ENCODE measurements at places on chromosomes 4 and X. TPM values are rescaled to one million over a fixed set of nuclear protein-coding genes. Genes with fewer than 3 reads are reported as not detected.

Gene CCKAR
- not detected for total RNA-seq

Gene ZNF141
- 0.17 TPM for total RNA-seq

GRCh38 chr4:52711272-52711671 lies 40.0 kb downstream of the ERVMER34-1 start:
- H3K27me3 ChIP-seq, result no peaks in the 10 kb centered on the region
- H3K27ac ChIP-seq, result peak overlapping the region; percentile 8
- H3K4me1 ChIP-seq, result peaks cover 29% of the 10 kb centered on the region

GRCh38 chr4:41665636-41666207 lies 82.8 kb downstream of the PHOX2B start:
- H3K4me1 ChIP-seq, result no peaks in the 10 kb centered on the region
- no peaks in the 10 kb centered on the region for H3K27me3 ChIP-seq
- no peaks in the 10 kb centered on the region for H3K36me3 ChIP-seq

GRCh38 chr4:126592088-126592487 lies 1040.7 kb upstream of the INTU start:
- H3K36me3 ChIP-seq, result no peaks in the 10 kb centered on the region
- no peak overlapping the region for H3K27ac ChIP-seq
- no peak for DNase-seq
- no peaks in the 10 kb centered on the region for H3K4me1 ChIP-seq
- no peak overlapping the region for H3K4me3 ChIP-seq
- no peaks in the 10 kb centered on the region for H3K27me3 ChIP-seq

Gene CLGN
- 1.4 TPM for total RNA-seq

All from HCT116 (cell line).